Left cardiac atrium (tissue), 4 donors: ENCODE measurements at places on chromosomes 2 and 18. TPM values are rescaled to one million over a fixed set of nuclear protein-coding genes. Genes with fewer than 3 reads are reported as not detected.

PKDCC gene
- total RNA-seq, result 138 TPM

TEX44 gene
- not detected for total RNA-seq

WNT6 gene
- 1.8 TPM for total RNA-seq

CD8B2 gene
- not detected for total RNA-seq

MRPL30 gene
- total RNA-seq, result 25.8 TPM

XRCC5 gene
- 114 TPM for total RNA-seq

CLEC4F gene
- 0.21 TPM for total RNA-seq

KCNIP3 gene
- 4.1 TPM for total RNA-seq

ERMN gene
- total RNA-seq, result 0.37 TPM

IL1R2 gene
- total RNA-seq, result 3.9 TPM

CDH20 gene
- total RNA-seq, result not detected

MC5R gene
- not detected for total RNA-seq

SERPINB11 gene
- not detected for total RNA-seq

CMPK2 gene
- total RNA-seq, result 7.8 TPM

INHA gene
- total RNA-seq, result 2.2 TPM

ARHGAP15 gene
- total RNA-seq, result 8.7 TPM

TANC1 gene
- total RNA-seq, result 38.6 TPM

LONRF2 gene
- total RNA-seq, result 13.5 TPM

CD302 gene
- 31.4 TPM for total RNA-seq

GALR1 gene
- 0.03 TPM for total RNA-seq

ASB18 gene
- 1.9 TPM for total RNA-seq
